Psoas muscle (tissue), 8 donors: ENCODE measurements at places on chromosomes 12 and 14.

DNA sequence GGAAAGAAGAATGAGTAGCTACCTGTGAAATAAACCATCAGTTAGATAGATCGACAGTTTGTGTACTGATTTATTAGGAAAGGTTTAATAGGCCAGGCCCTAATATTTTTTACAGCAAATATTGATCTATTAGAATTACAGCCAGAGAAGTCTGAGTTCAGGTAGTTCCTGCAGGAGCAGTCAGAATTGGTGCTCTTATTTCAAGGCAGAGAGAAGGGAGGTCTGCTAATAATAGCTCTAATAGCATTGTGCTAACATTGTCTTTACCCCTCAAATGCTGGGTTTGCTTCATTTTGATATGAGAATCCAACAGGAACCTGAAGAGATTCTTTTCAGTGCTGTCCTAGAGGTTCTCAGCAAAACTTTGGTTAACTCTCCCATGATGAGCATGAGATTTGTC is 343.8 kb upstream of the NAV3 start:
- DNase-seq, result no peak

DNA sequence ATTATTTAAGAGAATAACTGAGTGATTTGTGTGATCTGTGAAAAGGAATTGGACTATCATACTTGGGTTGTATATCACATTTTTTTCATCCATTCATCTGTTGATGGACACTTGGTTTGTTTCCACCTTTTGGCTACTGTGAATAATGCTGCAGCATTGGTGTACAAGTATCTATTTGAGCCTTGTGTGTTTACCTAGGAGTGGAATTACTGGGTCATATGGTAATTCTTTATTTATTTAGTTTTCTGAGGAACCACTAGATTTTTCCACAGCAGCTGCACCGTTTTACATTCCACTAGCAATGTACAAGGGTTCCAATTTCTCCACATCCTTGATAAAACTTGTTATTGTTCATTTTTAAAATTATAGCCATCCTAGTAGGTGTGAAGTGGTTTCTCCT is 56.1 kb downstream of the APAF1 start:
- DNase-seq, result no peak

GRCh38 chr12:1435044-1435443 is 159.3 kb downstream of the FBXL14 start:
- no peak for DNase-seq

DNA sequence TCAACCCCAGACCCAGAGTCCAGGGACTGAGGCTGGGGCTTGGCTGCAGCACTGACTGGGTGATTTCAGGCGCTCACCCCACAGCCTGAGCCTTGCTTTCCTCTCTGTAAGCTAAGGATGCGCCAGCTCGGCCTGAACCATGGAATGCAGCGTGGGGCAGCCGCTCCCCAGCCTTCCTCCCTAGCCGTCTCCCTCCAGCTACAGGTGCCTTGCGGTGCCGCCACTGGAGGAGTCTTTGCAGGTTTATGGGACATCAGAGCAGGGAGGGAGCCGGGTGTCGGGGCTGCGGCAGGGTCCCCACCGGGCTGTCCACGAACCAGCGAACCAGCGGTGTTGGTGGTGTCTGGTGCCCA is 19.4 kb downstream of the PPP2R5C start:
- DNase-seq, result no peak
